ENCODE measurements at places on chromosomes 16 and 17.

- no peak for DNase-seq
These were observed 11.8 kb downstream of the STARD3 start for GRCh38 chr17:39648616-39649366.

DNA sequence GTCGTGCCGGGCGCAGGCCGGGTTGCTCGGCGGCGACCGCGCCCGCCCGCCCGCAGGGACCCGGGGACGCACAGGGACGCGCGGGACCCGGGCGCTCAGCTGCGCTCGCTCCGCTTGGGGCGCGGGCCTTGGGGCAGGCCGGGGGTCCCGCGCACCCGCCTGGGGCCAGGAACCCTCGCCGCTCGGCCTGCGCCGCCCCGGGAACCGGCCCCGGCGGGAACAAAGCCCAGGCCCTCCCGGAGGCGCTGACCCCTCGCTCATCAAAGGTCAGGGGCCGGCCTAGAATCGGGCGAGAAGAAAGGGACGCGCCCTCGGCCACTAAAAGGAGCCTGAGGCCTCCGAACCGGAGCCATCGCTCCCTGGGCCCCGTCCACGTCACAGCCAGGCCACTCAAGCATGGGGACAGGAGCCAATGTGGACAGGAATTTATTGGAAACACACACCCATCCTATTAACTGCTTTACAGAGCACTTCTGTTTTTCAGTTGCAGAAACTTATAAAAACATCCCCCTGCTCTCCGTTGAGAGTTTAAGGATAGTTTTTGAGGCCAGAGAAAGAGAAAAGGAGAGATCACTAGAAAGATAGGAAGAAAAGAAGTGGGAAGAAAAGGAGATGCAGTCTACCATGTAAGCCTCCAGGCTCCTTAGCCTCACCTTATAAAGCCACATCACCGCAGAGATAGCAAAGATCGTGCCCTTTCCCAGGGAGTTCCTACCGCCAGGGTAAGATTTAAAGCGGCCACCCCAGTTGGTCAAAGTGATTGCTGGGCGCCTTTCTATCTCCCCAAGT is 558 bp upstream of the ZFHX3 start:
- DNase-seq = no peak

DNA sequence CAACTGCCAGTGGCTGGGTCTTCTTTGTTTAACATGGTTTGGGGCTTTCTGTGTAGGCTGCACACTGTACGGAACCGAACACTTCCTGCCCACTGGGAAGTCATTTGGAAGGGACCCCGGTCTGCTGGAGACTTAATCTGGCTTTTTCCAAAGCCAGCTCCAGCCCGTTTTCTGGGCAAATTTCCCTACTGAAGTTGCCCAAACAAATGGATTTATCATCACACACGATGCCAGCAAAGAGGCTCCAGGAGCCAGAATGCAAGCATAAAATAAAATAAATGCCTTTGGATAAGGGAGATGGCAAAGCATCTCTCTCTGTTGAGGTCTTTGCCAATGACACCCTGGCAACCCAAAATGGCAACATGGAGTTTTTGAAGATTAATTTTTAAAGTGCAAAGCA is 259.9 kb upstream of the IRX3 start:
- no peak for DNase-seq

DNA sequence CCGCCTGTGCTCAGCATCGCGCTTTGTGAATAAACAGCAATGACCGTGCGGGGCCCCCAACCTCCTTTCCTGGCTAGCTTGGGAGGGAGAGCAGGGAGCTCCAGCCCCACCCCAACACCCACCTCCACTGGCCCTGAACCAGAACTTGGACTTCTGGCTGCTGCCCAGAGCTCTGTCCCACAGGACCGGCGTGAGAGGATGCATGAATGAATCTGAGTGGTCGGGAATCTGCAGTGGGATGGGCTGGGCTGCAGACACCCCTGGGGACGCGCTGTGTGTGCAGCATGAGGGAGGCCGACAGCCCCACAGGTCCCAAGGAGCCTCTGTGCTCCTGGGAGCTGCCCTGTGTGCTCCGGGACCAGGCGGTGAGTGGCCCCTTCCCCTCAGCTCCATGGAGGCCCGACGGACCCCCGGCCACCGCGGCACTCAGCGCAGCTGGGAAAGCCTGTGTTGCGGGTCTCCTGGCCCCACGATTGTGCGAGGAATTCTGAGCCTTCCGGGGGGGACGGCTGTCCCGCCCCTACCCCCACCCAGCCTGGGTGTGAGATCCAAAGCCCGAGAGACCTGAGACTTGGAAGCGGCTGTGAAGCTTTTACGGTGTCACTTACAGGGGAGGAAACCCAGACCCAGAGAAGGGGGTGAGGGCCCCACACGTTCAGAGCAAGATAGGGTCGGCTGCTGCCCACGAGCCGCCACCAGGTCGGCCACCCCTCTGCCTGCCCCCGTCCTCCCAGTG is 5.4 kb downstream of the PIEZO1 start:
- no peak for DNase-seq

DNA sequence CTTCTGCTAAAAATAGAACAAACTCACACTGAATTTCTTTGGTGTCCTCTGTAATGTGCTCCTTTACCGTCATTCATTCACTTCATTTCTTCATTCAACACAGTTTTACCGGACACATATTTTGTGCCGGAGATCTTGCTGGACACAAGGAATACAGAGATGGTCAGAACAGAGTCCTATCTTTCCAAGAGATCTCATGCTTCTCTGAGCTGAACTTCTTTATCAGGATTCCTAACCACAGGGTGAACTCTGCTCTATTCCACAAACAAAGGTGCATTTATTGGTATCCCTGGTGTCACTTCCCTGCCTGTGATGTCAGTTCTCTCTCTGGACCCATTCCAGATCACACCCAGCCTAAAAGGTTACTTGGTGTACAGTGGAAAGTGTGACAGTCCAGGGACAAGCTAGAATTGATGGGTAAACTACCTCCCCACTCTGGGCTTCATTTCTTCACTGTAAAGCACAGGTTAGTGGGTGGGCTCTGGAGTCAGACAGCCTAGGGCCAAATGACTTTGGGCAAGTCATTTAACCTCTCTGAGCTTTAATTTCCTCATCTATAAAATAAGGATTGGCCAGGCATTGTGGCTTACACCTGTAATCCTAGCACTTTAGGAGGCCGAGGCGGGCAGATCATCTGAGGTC is 4.2 kb downstream of the IFI35 start:
- no peak for DNase-seq

GRCh38 chr17:1492249-1493206 is at the start of gene MYO1C:
TSS of gene MYO1C (minus strand) at chr17:1492686. CDS start at chr17:1492487, 199 bp downstream.
- DNase-seq = peak; percentile 51

DNA sequence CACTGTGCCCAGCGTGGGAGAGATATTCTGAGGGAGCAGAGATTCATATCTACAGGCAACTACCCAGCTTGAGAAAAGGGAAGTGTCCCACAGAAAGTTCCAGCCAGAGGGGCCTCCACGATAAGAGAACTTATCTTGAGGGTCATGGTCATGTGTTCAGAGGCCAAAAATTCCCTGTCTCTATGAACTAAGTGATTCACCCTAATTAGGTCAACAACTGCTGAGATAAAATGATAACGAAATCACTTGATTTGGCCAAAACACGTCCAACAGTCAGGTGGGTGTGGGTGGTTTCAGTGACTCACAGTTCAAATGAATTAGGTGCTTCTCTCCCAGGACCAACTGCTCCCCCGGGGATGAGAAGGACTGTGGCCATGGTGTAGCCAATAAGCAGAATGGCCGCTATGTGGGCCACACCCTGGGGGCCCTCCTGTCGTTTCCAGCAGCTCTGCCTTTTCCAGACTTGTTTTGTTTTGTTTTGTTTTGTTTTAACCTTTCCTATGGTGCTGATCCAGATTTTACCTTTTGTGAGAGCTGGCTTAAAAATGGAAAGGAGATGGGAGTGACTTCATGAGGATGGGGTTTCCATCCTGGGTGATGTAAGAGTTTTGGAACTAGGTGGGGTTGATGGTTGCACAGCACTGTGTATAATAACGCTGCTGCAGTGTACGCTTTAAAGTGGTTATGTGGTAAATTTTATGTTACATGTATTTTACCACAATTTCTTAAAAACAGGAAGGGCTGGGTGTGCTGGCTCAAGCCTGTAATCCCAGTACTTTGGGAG is 8.7 kb downstream of the DNAI2 start:
- DNase-seq = no peak

GRCh38 chr16:31458073-31458843 is 1.0 kb upstream of the ARMC5 start:
- peak; percentile 58 for DNase-seq

DNA sequence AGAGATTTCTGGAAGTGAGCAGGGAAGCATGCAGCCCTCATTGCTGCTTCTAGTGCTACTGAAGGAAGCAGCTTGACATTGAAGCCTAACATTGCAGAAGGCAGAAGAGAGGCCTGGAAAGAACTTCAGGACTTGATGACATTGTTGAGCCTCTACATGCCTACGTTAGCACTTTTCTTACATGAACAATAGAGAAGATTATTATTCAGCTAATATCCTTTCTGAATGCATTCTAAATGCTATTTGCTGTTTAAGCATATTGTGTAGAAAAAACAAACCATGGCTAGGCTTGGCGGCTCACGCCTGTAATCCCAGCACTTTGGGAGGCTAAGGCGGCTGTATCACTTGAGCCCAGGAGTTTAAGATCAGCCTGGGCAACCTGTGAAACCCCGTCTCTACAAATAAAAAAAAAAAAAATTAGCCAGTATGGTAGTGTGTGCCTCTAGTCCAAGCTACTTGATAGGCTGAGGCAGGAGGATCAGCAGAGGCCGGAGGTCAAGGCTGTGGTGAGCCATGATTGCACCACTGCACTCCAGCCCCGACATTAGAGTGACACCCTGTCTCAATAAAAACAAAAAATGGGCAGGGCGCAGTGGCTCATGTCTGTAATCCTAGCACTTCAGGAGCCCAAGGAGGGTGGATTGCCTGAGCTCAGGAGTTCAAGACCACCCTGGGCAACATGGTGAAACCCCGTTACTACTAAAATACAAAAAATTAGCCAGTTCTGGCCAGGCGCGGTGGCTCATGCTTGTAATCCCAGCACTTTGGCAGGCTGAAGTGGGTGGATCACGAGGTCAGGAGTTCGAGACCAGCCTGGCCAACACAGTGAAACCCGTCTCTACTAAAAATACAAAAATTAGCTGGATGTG is 2.2 kb upstream of the AURKB start:
- DNase-seq = no peak

DNA sequence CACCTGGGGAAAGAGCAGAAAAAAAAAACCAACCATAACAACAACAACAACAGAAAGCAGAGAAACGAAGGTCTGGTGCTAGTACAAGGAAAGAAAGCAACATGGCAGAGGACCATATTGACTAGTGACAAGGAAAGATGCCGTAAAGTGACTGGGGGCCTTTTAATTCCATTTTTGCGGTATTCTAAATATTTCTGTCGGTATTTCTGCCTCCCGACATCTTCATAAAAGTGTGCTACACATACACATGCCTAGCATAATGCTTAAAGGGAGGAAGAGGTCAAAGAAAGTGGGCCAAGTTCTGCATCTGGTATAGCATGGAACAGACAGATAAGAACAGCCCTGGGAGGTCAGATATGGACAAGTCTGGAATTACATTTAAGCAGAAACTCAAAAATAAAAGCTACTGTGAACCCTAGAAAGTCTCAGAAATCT is 19.5 kb upstream of the RNF43 start:
- DNase-seq = no peak

DNA sequence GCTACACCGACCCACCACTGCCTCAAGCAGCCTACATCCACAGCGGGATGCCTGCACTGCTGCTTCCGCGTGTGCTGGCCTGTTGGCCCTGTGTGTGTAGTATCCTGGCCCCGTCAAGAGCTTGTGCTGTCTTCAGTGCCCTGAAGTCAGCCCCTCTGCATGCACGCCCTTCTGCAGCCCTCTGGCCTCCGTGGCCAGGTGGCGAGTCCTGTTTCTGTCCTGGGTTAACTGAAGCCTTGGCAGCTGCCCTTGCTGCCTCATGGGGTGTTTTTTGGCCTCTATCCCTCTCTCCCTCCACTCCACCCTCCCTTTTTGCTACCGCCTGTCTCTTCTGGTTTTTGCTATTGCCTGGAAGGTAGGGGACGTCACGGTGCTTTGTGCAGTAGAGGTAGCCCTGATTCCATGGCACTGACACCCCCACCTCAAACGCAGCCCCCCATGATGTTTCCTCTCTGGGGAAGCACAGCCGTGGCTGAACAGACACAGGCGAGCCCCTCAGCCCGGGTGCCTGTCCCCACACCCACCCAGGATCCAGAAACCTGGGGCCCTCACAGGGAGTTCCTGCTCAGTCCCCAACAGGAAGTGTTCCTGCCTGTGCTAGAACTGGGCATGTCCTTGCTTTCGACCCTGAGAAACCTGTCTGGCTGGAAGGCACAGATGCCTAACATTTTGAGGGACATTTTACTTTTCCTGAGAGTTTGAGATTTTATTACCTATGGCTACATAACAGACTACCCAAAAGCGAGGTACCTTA is 18.8 kb upstream of the AMZ2 start:
- no peak for DNase-seq

DNA sequence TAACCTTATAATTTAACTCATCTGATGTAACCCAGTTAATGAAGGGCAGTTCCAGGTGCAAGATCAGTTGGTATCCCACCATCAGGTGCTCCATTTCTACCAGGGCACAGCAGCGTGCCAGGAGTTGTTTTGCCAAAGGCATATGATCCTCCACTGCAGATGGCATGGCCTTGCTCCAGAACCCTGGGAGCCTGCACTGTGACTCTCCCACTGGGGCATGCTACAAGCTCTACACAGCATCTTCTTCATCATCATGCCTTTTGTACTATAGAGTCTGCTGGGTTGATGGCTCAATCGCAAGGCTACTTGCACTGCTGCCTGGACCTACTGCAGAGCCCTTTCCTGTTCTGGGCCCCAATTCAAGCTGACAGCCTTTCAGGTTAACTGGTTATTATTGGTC is 11.3 kb upstream of the MAPT start:
- no peak for DNase-seq
